ENCODE measurements at places on chromosomes 12 and 14. TPM values are rescaled to one million over a fixed set of nuclear protein-coding genes. Genes with fewer than 3 reads are reported as not detected.

- no peaks in the 10 kb centered on the region for H3K36me3 ChIP-seq
- H3K27ac ChIP-seq = peak overlapping the region; percentile 95
- peak; percentile 85 for DNase-seq
- H3K4me1 ChIP-seq = peaks cover 40% of the 10 kb centered on the region
- H3K27me3 ChIP-seq = no peaks in the 10 kb centered on the region
- H3K4me3 ChIP-seq = no peak overlapping the region
Observed at GRCh38 chr12:122062832-122063693, 15.5 kb upstream of the MLXIP start.

DNA sequence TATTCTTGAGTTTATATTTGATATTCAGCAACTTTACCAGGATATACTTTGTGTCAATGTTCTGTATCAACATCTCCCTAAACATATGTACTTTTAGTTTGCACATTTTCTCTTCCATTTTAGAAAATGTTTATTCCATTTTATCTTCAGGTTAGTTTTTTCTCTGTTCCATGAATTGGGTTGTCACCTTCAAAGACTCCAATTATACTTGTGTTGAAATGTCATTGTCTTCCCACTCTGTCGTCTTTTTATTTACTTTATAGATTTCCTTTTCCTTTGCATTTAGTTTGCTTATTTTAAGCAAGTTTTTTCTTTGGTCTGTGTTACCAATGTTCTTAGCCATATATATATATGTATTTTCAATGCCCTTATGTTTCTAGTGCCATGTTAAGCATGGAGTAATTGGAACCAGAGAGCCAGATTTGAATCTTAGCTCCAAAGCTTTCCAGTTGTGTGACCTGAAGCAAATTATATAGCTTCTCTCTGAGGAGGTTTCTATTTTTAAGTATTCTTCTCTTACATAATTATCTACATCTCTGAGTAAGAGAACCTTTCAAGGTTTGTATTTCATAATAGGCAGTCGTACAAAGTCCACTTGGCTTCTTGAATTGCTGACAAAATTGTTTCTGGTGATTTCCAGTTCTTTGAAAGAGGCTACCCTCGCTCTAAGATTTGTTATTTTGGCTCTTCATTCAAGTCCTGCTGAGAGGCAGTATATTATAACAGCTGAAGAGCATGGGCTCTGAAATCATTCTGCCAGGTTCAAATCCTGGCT lies 85.8 kb upstream of the DYRK2 start:
- no peaks in the 10 kb centered on the region for H3K4me1 ChIP-seq
- no peak overlapping the region for H3K4me3 ChIP-seq
- no peaks in the 10 kb centered on the region for H3K27me3 ChIP-seq
- no peaks in the 10 kb centered on the region for H3K36me3 ChIP-seq
- H3K27ac ChIP-seq = peak overlapping the region; percentile 63

DNA sequence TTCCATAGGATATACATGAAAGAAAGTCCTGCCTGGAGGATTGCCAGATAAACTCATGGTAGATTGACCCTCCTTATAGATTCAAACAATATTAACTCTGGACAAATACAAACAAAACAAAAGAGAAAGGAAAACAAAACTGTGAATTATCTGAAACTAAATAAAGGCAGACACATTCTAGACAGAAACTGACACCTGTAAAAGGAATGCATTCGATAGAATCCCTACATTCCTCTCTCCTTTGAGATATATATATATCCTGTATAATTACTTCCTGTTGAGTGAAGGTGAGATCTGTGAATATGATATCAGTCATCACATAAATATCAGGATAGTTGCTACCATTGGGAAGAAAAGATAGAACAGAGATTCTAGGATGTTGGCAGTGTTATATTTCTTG lies 948.4 kb upstream of the ATXN7L3B start:
- no peaks in the 10 kb centered on the region for H3K27me3 ChIP-seq
- no peak overlapping the region for H3K27ac ChIP-seq
- no peak overlapping the region for H3K4me3 ChIP-seq
- DNase-seq = no peak

DNA sequence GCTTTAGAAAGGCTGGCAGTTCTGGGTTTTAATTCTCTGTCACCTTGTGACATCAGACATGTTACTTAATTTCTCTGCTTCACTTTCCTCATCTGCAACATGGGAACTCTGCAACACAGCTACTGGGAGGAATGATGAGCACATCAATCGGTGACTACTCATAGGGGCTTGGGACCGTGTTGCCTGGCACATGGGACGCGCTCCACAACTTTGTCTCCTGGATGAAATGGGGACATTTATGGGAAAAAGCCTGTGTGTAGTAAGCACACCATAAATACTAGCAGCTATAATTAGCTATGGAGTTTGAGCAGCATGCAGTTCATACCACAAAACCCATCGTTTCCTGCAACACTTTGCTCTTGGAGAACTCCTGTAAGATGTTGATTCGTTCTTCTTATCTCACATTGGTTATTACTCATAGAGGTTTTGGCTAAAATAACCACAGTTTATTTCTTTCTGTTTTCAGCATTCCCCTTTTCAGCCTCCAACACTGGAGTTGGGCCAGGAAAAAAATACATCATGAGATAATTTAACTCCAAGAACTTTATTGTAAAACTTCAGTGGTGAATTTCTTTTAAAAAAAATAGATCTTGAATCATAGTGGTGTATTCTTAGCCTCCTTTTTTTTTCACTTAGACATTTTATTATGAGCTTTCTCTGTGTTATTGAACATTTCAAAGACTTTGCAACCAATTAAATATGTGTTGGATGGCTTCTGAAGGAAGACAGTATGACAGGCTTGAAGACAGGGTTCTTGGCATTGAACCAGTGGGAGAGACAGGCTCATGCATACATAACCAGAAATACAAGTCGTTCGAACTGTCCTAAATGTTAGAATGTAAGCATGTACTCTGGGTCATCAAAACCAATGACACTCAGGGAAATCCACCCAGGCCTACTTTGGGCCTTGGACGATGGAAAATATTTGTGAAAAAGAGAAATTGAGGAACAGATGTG lies 72.7 kb downstream of the RIN3 start:
- peak overlapping the region; percentile 57 for H3K27ac ChIP-seq
- no peaks in the 10 kb centered on the region for H3K36me3 ChIP-seq
- H3K4me1 ChIP-seq = no peaks in the 10 kb centered on the region
- DNase-seq = no peak
- no peaks in the 10 kb centered on the region for H3K27me3 ChIP-seq
- no peak overlapping the region for H3K4me3 ChIP-seq

The LRRC9 gene
- polyA plus RNA-seq = 0.32 TPM

The DDX54 gene
- polyA plus RNA-seq = 49.4 TPM

DNA sequence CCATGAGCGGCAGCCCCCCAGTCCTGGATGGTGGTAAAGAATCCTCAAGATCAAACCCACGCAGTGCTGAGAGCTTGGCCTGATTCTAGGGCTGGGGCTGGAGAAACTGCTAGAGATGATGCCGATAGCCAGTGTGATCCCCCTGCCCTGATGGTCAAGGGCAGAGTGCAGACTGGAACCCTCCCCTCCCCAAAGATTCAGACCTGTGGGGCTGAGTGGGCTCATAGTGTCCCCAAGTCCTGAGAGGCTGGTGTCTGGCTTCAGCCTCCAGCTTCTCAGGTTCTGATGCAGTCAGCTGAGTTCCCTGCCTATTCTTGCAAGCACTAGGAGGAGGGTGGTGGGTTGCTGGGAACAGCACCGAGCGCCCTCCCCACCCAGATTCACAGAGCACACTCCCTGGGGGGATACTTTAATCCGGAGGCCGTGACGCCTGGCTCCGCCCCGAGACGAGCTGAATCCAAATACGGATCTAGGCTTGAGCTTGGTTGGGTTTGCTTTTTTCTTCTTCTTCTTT lies 11.9 kb downstream of the RHOF start:
- H3K4me1 ChIP-seq = peaks cover 2% of the 10 kb centered on the region
- no peak overlapping the region for H3K4me3 ChIP-seq
- H3K36me3 ChIP-seq = peaks cover 72% of the 10 kb centered on the region
- H3K27ac ChIP-seq = no peak overlapping the region

- no peaks in the 10 kb centered on the region for H3K27me3 ChIP-seq
- no peak overlapping the region for H3K27ac ChIP-seq
- no peaks in the 10 kb centered on the region for H3K36me3 ChIP-seq
- no peaks in the 10 kb centered on the region for H3K4me1 ChIP-seq
- DNase-seq = peak; percentile 56
- H3K4me3 ChIP-seq = no peak overlapping the region
Observed at GRCh38 chr14:31927348-31927832, 149.7 kb upstream of the ARHGAP5 start.

The PALS1 gene
- 34.0 TPM for polyA plus RNA-seq

- DNase-seq = no peak
- H3K4me1 ChIP-seq = no peaks in the 10 kb centered on the region
- no peaks in the 10 kb centered on the region for H3K27me3 ChIP-seq
- no peaks in the 10 kb centered on the region for H3K36me3 ChIP-seq
- no peak overlapping the region for H3K4me3 ChIP-seq
Observed at GRCh38 chr12:65590318-65590717, 234.0 kb upstream of the HMGA2 start.

All from small intestine (tissue), 16 donors.